Breast epithelium (tissue), 4 donors: ENCODE measurements at places on chromosomes 7 and 10. TPM values are rescaled to one million over a fixed set of nuclear protein-coding genes. Genes with fewer than 3 reads are reported as not detected.

- H3K27me3 ChIP-seq = no peaks in the 10 kb centered on the region
- H3K4me1 ChIP-seq = no peaks in the 10 kb centered on the region
- H3K4me3 ChIP-seq = no peak overlapping the region
These were observed 29.8 kb upstream of the EBLN1 start for GRCh38 chr10:22247636-22248035.

The LYZL2 gene
- total RNA-seq = not detected

DNA sequence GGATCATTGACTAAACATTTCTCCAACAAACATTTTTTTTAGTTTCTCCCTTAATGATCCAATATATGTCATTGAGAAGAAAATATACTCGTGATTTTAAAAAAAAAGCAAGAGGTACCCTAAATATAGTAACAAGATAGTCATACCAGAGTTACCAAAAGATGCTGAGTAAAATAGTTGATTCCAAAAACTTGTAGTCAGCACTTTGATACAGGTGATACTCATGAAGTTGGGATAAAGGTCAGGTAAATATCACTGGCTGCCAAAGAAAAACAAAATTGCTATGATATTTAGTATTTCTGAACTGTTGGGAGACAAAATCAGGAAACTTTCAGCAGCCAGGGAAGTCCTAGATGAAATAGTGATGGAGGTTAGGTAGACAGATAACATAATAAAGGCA lies 225.3 kb downstream of the DYNC1I1 start:
- H3K4me3 ChIP-seq = no peak overlapping the region
- H3K27me3 ChIP-seq = no peaks in the 10 kb centered on the region
- no peaks in the 10 kb centered on the region for H3K36me3 ChIP-seq
- no peaks in the 10 kb centered on the region for H3K4me1 ChIP-seq

The ABCF2 gene
- total RNA-seq = 58.7 TPM

DNA sequence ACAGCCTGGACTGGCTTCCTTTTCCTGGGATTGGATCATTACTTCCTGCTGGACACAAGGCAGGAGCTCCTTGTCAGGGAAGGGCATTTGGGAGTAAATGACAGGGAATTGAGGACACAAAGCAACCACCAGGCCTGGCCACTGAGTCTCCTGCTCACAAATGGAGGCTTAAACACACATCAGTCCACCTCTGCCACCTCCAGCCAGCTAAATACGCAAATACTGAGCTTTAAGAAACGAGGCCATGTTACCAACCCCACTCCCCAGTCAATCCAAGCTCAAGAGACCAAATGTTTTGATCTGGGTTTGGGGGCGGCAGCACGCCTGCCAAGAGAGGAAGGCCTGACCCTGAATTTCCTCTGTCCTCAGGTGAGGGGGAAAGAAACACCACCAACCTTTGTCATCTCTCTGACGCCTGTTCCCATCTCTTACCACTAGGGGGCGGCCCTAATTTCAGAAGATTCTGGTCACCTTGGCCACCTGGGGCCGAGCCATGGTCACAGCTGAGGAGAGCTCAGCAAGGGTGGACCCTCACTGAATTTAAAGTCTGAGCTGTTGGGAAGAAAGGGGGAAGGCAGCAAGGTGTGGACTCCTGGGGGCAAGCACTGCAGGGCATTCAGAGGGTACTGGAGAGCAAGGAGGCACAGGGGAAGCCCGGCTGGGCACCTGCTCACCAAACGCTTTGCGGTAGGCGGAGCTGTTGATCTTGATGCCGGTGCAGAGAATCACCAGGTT lies 16.5 kb downstream of the AIFM2 start:
- H3K36me3 ChIP-seq = no peaks in the 10 kb centered on the region
- no peak overlapping the region for H3K27ac ChIP-seq
- no peaks in the 10 kb centered on the region for H3K27me3 ChIP-seq
- no peak for DNase-seq

DNA sequence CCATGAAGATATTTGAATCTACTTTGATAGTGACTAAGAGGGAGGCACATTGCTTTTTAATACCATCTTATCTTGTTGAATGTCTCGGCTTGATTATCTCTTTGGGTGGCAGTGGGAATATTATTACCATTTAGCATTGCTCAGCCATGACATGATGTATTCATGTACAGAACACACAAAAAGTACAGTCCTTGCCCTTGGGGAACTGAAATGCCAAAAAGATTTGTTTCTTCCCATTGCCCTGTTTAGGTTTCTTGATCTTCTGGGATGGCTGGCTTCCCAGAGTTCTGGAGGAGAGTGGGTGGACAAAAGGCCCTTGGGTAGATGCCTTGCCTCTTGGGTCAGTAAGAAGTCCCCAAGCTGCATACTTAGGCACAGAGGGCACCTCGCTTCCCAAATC lies 23.8 kb downstream of the SUFU start:
- no peaks in the 10 kb centered on the region for H3K27me3 ChIP-seq
- no peak overlapping the region for H3K27ac ChIP-seq
- DNase-seq = no peak
- H3K4me3 ChIP-seq = no peak overlapping the region
- H3K4me1 ChIP-seq = no peaks in the 10 kb centered on the region

DNA sequence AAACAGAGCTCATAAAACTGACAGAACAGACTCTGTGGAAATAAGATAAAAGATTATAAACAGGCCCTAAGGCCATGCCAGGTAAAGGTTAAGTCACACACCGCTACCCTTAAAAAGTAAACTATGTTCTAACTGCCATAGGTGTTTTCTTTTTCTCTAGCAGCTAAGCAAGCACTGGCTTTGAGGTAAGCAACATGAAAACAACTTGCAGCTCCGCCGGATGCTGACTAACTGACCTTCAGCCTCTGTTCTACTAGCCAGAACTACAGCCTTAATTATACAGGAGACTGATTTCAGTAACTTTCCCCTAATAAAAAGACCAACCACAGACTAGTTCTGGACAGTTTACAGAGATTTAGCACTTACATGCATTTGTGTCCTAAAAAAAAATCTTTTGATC lies 708.3 kb downstream of the CCSER2 start:
- DNase-seq = no peak
- H3K27me3 ChIP-seq = no peaks in the 10 kb centered on the region
- H3K4me1 ChIP-seq = no peaks in the 10 kb centered on the region

DNA sequence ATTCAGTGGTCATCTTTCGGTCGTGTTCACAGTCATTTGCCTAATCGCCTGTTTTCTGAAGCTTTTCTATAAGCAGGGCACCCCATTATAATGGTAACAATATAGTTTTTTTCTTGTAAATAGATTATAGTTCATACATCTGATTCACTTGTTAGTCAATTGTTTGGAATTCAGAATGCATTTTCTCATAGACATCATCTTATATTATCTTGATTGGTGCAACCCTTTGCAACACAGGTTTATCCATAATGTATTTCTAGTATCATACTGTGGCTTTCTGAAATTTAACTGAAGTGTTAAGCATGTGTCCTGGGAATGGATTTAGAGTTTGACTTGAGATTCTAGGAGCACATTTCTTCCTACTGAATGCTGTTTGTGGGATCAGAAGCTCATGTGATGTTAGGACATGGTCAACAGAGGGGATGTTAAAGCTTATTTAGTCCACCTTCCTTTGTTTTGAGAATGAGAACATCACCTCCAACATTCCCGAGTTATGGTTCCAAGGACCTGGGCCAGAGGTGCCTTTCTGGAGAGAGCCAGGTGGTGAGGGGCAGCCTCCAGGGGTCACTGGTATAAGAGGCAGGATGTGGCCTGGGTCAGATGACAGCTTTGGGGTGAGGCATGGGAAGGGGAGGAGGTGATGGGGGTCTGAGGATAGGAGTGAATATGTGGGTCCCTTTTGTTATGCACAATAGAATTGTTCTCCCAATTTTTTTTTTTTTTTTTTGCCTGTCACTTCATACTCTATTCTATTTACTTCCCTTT lies 415.6 kb downstream of the EXOC4 start:
- H3K4me1 ChIP-seq = no peaks in the 10 kb centered on the region
- no peaks in the 10 kb centered on the region for H3K36me3 ChIP-seq
- H3K27ac ChIP-seq = no peak overlapping the region
- H3K4me3 ChIP-seq = no peak overlapping the region
- DNase-seq = no peak

The GPR37 gene
- 3.2 TPM for total RNA-seq

The LHFPL3 gene
- not detected for total RNA-seq

DNA sequence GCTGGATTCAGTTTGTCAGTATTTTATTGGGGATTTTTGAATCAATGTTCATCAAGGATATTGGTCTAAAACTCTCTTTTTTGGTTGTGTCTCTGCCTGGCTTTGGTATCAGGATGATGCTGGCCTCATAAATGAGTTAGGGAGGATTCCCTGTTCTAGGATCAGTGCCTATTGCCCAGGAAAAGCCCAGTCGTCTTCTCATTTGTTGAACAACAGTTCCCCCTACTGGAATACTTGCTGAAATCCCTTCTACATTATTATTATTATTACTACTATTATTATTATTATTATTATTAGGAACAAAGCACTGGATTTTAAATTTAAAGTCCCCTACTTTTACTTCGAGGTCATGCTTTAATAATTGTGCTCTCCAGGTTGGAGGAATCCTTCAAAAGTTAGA lies 528.9 kb downstream of the MAGI2 start:
- H3K36me3 ChIP-seq = no peaks in the 10 kb centered on the region
- no peak overlapping the region for H3K27ac ChIP-seq
- no peaks in the 10 kb centered on the region for H3K4me1 ChIP-seq

DNA sequence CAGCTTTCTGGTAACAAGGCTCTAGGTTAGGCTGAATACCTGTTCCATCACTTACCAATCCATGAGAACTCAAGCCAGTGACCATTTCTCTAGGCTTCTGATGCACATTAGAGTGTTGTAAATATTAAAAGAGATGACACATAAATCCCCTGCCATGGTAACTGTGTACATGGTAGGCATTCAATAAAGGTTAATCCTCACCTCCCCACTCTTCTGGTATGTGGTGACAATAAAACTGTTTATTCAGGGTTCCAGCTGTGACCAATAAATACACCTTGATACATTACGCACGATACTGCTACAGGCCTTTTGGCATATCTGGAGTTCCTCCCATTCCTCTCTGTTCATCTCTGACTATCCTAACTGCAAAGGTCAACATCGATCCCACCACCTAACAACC lies 171.9 kb downstream of the SRPK2 start:
- no peaks in the 10 kb centered on the region for H3K36me3 ChIP-seq
- H3K4me3 ChIP-seq = no peak overlapping the region
- no peaks in the 10 kb centered on the region for H3K27me3 ChIP-seq
- H3K4me1 ChIP-seq = no peaks in the 10 kb centered on the region
- no peak for DNase-seq

The CALHM3 gene
- not detected for total RNA-seq

DNA sequence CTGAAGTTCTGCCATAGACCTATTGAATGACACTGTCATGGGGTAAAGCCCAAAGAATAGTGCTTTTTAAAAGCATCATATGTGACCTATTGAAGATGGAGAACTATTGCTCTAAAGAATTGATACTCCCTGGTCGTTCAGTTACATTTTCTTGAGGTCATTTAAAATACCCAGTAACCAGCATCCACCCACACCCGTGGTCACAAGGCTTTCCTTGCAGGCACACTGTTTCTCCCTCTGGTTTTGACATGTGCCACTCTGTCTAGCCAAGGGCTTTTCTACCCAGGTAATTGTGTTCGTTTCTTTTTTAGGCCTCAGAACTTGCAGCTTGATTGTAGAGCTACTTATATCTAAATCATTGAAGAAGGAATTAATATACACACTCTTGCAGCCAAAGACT lies 68.3 kb upstream of the LYZL2 start:
- no peaks in the 10 kb centered on the region for H3K4me1 ChIP-seq
- DNase-seq = no peak
- no peak overlapping the region for H3K27ac ChIP-seq
- H3K4me3 ChIP-seq = no peak overlapping the region
- no peaks in the 10 kb centered on the region for H3K27me3 ChIP-seq

The FLNC gene
- 5.1 TPM for total RNA-seq

DNA sequence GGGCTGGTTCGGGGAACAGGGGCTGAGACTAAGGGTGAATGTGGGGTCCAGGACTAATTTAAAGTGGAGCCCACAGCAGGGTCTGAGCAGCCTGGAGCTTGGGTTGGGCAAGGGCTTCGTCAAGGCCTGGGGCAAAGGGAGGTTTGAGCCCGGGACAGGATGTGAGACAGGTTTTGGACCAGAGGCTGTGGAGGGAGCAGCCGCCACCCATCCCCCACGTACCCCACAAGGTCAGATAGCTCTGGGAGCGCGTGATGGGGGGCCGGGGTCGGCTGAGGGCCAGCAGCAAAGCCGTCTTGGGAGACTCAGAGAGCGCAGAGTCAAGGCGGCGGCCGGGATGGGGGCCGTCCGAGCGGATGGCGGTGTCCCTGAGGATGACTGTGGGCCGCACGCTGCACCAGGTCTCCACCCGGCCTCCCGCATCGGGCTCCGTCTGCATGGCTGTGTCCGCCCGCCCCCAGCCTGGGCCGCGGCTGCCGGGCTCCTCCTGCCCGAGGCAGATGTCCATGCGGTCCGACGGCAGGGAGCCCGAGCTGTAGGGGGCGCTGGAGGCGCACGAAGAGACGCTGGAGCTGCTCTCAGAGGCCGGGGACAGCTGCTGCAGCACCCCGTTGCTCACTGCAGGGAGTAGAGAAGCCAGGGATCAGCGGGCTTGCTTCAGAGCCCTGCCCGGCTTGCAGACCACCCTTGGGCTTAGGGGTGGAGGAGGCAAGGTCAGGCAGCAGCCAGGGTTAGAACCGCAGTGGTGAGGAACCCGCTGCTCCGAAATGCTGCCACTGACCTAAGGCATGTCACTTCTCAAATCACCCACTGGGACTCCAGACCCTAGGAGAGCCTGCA lies 12.1 kb downstream of the PDZD7 start:
- no peaks in the 10 kb centered on the region for H3K36me3 ChIP-seq
- no peak overlapping the region for H3K4me3 ChIP-seq
- H3K27me3 ChIP-seq = no peaks in the 10 kb centered on the region
- no peak for DNase-seq
- peaks cover 3% of the 10 kb centered on the region for H3K4me1 ChIP-seq
- no peak overlapping the region for H3K27ac ChIP-seq

DNA sequence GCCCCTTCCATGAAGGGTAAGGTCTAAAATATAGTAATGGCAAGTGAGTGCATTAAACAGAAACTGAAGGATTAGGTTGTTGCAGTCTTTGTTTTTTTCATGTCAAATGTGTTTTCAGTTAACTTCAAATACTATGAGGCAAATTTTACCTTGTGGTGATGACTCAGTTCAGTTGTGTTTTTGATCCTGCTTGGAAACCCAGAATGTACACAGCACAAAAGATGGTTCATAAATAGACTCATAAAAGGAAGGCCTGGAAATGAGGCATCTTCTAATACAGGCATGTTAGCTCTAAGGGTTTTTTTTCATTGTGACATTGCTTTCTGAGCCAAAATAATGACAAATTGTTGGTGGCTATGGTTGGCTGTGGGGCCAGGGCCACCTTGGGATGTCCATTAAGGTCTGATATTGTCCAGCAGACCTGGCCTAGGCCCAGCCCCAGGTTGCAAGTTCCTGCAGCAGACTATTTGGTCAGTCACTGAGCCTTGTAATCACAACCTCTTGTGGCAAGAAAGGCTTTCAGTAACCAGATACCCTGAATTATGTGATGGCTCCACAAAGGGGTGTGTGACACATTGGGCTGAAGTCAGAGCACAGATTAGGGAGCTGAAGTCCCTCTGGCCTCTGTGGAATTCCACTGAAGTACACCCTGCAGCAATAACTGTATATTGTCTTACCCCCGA lies 69.0 kb upstream of the SAMD8 start:
- no peaks in the 10 kb centered on the region for H3K4me1 ChIP-seq
- H3K27ac ChIP-seq = no peak overlapping the region
- no peaks in the 10 kb centered on the region for H3K36me3 ChIP-seq

The CFAP43 gene
- 8.5 TPM for total RNA-seq

The BTBD16 gene
- 0.29 TPM for total RNA-seq

GRCh38 chr10:4947039-4947634 lies 16.1 kb upstream of the AKR1C1 start:
- no peaks in the 10 kb centered on the region for H3K4me1 ChIP-seq
- no peaks in the 10 kb centered on the region for H3K27me3 ChIP-seq
- no peak overlapping the region for H3K4me3 ChIP-seq
- no peaks in the 10 kb centered on the region for H3K36me3 ChIP-seq
